Activated CD4-positive, alpha-beta T cell treated with anti-CD3 and anti-CD28 coated beads for 48 hours (primary cell): ENCODE measurements at places on chromosomes 4 and X.

DNA sequence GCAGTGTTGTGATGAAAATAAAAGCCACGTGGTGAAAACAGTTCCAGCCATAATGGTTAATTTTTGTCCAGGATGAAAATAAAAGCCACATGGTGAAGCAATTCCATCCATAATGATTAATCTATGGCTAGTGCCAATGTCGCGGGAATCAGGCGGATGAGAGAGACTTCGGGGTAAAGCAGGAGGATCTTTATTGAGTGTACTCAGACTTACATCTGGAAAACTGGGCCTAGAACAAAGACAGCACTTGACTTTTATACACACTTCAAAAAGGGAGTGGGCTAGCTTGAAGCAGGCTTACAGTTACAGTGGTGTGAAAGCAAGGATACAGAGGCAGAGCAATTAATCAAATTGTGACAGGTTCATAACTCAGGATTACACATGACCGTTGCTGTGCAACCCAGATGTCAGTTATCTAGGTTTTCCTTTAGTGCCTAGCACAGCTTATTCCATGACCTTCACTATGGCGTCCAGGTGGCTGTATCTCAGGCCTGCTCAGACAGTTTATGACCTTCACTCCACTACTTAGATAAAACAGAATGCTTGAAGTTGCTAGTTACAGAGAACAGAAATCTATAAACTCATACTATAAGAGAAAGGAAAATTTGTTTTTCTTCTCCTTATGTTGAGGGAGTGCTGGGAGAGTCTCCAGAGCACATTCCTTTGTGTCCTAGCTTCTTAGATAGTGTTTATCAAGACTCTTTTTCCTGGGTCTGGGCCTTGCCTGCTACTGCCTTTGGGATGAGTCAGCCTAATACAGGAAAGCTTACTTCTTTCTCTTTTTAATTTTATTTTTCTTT lies 5.9 kb upstream of the PLA2G12A start:
- DNase-seq, result no peak

GRCh38 chr4:37324546-37324945 lies 80.0 kb downstream of the NWD2 start:
- no peak for DNase-seq

DNA sequence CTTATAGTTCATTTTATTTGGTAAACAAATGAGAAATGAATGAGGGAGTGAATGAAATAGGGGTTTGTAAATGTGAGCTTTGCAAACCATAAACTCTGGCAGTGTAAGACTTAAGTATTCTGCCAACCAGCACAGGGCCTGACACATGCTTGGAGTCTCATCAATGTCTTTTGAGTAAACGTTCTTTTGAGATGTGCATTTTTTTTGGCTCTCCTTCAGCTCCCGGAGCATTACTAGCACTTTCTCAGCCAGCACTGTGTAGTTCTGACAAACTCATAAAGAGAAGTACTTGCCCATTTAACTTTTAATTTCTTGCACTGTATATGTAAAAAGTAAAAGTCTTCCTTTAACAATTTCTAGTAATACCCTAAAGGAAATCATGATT lies 245.3 kb downstream of the HS3ST1 start:
- no peak for DNase-seq

GRCh38 chr4:74896595-74896994 lies 36.3 kb upstream of the PARM1 start:
- no peak for DNase-seq

DNA sequence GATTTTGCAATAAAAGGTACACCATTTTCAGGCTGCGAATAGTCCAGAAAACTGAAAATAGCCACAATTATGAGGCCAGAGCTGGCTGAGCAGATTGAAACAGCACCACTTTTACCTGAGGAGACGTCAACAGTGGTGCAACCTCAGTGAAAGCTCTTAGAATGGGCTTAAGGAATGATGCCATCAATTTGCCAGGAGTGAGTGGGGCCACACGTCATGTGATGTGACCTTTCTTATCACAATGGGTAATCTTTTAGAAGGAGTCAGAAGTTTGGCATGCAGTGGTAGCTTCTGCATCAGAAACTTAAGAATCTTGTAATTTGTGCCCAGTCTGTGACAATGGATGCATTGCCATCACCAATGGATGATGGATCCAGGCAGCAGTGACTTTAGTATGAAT lies 27.6 kb downstream of the ZNF81 start:
- DNase-seq, result no peak

- DNase-seq, result no peak
Measured at GRCh38 chr4:37873386-37873785, 17.5 kb upstream of the TBC1D1 start.
